ENCODE measurements at places on chromosomes 7 and 10. TPM values are rescaled to one million over a fixed set of nuclear protein-coding genes. Genes with fewer than 3 reads are reported as not detected.

ANKRD1 gene
- total RNA-seq = 2.3 TPM

NET1 gene
- total RNA-seq = 32.5 TPM

HOXA7 gene
- 7.1 TPM for total RNA-seq

CFAP69 gene
- total RNA-seq = 3.3 TPM

PDZD8 gene
- 27.2 TPM for total RNA-seq

PRKCQ gene
- 0.55 TPM for total RNA-seq

AQP1 gene
- not detected for total RNA-seq

PRPS1L1 gene
- not detected for total RNA-seq

GNAI1 gene
- not detected for total RNA-seq

LAMB1 gene
- 5.9 TPM for total RNA-seq

MSMB gene
- total RNA-seq = not detected

TMEM213 gene
- not detected for total RNA-seq

PTPN20 gene
- total RNA-seq = not detected

CAMK2G gene
- total RNA-seq = 11.8 TPM

SPOCK2 gene
- 0.17 TPM for total RNA-seq

SLC26A4 gene
- 0.03 TPM for total RNA-seq

CD36 gene
- total RNA-seq = not detected

PCLO gene
- 7.5 TPM for total RNA-seq

FGF8 gene
- total RNA-seq = 14.8 TPM

GLI3 gene
- not detected for total RNA-seq

CFTR gene
- total RNA-seq = not detected

HYAL4 gene
- not detected for total RNA-seq

TMEM236 gene
- not detected for total RNA-seq

SLC13A1 gene
- not detected for total RNA-seq

PDE1C gene
- not detected for total RNA-seq

Measured in G401 (cell line).